CD4-positive, alpha-beta T cell treated with Interleukin-15 for 1 hour (primary cell): ENCODE measurements at places on chromosomes 12 and 14.
A peak's percentile ranks its signal among the peaks of the same experiment; 100 is the strongest.

DNA sequence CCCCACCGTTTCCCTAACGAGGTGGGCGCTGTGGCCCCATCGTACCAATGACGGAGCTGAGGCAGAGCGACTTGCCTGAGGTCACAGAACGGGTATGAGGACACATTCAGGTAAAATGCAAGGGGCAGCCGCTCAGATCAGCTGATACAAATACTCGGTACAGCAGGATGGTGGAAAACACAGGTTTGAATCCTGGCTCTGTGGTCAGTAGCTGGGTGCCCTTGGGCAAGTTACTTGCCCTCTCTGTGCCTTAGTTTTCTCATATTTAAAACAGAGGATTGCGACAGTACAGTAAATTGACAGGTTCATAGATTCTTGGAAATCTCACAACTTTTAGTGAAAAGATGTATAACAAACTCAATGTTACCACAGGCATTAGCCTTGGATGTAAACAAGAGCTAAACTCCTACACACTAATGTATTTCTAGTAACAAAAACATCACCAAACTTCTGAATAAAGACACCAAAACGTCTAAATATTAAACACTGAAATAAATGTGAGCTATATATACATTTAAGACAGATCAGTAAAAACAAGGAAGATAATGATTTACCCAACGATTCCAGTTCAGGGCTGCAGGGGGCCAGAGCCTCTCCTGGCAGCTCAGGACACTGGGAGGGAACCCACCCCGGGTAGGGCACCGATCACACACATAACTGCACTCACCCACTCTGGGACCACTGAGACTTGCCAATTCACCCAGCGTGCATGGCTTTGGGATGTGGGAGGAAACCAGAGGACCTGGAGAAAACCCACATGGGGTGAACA is 128.4 kb downstream of the RBM19 start:
- DNase-seq = no peak

DNA sequence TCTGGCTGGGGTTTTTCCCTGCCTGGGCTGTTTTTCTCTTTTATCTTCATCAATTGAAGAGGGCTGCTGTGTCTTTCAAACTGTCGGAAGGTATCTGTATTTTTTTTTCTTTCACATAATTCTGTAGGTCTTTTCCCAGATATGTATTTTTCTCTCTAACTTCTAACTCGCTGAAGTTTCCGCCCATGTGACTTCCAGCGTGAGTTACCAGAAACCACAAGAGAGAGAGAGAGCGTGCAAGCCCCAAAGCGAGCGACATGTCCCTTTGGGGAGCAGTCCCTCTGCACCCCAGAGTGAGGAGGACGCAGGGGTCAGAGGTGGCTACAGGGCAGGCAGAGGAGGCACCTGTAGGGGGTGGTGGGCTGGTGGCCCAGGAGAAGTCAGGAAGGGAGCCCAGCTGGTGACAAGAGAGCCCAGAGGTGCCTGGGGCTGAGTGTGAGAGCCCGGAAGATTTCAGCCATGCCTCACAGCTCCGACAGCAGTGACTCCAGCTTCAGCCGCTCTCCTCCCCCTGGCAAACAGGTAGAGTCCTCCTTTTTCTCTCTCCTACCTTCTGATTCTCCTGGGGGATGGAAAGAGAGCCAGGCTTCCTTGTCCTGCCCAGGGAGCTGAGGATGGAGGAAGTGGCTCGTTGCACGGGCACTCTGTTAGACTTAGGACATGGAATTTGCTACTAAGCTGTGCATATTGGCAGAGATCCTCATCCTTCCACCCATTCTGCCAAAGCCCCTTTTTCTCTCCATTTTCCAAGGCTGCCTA is at the start of gene BATF:
Gene BATF, plus strand, starts transcription at position 246 of the 759 bp plus-strand sequence. Its CDS starts 214 bp downstream, at position 460.
- peak; percentile 75 for DNase-seq

- peak; percentile 14 for DNase-seq
These were observed 220.3 kb downstream of the KIF26A start for GRCh38 chr14:104358528-104359300.

DNA sequence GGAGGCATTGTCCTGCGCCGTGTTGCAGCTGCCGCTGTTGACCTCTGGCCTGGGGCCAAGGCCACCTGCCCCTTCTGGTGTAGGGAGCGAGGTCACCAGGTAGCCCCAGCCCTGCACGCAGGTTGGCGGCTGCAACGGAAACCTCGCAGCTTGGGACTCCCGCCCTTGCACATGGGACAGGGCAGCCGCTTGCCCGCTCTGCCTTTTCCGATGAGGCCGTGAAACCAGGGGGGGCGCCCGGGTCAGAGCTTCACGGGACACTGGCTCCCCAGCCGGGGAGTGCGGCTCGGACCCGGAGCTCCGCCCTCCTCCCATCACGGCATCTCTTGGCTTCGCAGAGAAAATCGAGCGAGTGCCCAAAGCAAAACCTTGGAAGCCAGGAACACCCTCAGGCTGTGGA is 25.4 kb downstream of the DNAH10 start:
- DNase-seq = no peak

DNA sequence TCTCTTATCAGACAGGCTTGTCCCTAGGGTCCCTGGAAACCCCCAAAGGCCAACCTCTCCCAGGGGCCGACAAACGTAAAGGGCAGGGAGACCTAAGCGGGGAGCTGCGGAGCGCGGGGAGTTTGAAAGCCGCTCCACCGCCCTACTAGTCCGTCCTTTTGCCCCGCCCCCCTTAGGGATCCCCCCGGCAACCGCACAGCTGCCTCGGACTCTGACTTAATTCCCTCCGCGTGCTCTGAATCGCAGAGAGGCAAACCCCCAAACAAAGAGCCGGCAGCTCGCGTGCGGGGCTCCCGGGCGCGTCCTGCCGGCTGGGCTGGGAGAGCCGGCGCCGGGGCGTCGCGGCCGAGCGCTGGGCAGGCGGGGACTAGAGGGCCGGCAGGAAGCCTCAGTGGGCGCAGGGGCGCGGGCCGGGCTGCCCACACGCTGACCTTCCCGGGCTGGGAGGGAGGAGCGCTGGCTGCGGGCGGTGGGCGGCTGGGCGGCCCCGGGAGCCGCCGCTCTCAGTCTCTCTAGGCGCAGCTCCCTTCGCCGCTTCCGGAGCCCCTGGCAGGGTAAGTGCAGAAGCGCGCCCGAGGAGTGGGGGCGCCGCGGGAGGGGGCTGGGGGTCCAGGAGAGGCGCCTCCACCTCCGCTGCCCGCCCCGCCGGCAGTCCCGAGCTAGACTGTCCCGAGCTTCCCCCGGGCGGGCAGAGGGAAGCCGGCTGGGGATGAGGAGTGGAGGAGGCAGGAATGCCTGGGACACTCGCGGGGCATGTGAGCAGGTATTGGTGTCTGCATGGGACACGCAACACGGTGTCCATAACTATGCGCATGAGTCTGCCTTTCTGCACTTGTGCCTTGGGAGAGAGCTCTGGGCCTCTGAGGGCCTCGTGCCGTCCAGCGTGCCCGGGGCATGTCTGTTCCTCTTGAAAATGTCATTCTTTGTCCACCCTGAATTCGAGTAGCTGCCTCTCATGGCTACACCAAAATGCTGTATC is at the start of gene TSPAN11:
Gene TSPAN11, plus strand, starts transcription at position 506 of the 979 bp plus-strand sequence. CDS start 27,244 bp downstream, outside the sequence.
- DNase-seq = no peak

- DNase-seq = peak; percentile 21
These were observed 124.0 kb downstream of the PDE3A start for GRCh38 chr12:20492251-20492760.

- DNase-seq = no peak
These were observed 97.1 kb downstream of the C2CD5 start for GRCh38 chr12:22447223-22447622.

DNA sequence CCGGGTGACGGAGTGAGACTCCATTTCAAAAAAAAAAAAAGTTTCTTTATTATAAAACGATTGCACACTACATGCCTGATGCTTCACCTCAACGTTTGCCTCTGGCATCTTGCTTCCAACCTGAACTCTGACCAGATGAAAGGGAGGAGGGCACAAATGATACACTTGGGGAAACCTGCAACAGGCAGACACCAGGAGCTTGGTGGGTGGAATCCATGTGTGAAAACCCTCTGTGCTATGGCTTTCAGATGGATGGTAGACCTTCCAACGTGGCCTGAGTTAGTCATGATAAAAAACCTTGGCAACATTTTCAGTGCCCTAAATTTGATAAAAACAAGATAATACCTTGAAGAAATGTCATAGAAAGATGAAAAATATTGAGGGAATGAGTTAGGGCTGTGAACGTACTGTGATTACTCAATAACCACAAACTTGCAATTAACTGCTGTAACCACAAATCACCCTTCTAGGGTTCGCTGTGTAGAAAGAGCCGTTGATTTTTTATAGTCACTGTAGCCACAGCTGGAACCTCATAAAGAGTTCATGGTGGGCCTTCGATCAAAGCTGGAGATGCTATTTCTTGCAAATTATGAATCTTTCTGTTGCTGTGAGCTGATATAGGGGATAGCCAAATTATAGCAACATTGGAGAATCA is 26.1 kb upstream of the GZMB start:
- no peak for DNase-seq

DNA sequence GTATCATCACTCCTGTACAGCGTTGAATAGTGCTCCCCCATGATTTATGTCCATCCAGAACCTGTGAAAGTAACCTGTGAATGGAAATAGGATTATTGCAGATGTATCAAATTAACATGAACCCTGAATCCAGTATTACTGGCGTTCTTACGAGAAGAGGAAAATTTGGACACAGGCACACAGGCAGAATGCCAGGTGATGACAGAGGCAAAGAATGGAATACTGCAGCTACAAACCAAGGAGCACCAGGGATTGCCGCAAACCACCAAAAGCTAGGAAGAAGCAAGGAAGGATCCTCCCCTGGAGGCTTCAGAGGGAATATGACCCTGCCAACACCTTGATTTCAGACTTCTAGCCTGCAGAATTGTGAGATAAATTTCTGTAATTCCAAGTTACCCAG is 113.5 kb upstream of the EGLN3 start:
- DNase-seq = no peak

DNA sequence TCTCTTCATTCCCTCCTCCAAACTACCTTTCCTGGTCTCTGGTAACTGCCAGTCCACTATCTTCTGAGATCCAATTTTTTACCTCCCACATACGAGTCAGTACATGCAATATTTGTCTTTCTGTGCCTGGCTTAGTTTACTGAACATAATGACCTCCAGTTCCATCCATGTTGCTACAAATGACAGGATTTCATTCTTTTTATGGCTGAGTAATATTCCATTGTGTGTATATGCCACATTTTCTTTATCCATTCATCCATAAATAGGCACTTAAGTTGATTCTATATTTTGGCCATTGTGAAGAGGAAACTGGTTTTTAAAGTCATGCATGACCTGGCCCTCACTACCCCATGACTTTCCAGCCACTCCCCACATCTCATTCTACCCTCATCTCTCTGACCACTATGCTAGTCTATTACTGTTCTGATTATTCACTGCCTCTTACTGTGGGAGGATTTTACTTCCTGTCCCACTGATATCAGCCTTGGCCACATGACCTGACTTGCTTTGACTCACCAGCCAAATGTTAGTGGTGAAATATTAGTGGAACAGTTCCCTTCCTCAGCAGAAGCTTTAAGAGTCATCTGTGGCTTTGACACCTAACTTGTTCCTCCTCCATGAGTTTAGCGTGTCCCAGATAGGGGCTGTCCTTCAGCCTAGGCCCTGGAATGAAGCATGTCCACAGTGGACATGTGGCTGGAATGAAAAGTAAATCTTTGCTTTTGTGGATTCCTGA is 52.2 kb downstream of the GOLGA5 start:
- peak; percentile 49 for DNase-seq

- DNase-seq = no peak
These were observed 12.2 kb downstream of the EIF5 start for GRCh38 chr14:103346286-103346685.

GRCh38 chr14:96804895-96805294 is 7.7 kb downstream of the VRK1 start:
- DNase-seq = no peak

DNA sequence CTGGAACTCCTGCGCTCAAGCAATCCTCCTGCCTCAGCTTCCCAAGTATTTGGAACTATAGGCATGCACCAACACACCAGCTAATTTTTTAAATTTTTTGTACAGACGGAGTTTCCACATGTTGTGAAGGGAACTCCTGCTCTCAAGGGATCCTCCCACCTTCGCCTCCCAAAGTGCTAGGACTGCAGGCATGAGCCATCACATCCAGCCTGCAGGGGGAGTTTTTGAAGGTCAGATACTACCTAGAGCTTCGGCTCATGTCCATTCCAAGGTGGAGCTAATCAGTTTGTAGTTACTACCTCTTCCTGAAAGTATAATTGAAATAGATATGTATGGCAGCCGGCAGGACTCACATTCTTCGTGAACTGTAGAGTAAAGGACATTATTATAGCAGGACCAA is 3.7 kb upstream of the TAS2R19 start:
- DNase-seq = no peak

DNA sequence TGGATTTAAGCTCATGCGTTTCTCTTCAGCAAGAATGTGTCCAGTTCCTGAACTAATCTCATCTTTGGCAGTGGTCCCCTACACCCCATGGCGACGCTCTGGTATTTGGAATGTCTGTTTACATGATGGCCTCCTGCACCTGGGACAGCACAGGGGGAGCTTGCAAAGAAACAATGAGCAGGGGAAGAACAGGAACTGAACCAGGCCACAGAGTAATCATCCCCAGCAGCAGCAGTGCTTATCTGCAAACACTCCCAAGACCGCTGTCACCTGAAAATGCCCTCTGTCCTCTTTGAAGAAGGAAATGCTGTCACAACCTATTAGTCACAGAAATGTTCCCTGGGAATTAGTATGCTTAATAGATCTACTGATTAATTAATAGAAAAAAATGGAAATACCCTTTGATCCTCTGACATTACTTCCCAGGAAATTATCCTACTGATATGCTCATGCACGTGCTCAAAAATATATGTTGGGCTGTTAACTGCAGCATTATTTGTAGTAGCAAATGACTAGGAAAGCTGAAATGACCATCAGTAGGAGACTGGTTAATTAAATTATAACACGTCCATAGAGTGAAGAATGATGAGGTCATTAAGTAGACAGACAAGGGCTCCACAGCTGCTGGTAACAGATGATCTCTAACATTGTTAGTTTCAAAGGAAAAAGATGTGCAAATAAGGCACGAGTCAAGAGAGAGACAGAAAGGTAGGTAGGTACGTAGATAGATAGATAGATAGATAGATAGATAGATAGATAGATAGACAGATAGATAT is 279.3 kb upstream of the FLRT2 start:
- no peak for DNase-seq

GRCh38 chr14:100836941-100837804 is 11.3 kb downstream of the MEG3 start:
- no peak for DNase-seq

DNA sequence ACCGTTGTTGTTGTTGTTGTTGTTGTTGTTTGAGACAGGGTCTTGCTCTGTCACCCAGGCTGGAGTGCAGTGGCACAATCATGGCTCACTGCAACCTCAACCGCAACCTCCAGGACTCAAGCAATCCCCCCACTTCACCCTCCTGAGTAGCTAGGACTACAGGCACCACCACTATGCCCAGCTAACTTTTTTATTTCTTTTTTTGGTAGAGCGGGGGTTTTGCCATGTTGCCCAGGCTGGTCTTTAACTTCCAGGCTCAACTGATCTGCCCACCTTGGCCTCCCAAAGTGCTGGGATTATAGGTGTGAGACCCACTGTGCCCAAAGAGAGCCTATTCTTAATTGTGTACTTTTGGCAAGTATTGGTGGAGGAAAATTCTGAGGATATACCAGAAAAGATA is 25.7 kb downstream of the MOK start:
- DNase-seq = no peak
